Astrocyte (in vitro differentiated cells and primary cell): ENCODE measurements at places on chromosomes 3 and 15.

DNA sequence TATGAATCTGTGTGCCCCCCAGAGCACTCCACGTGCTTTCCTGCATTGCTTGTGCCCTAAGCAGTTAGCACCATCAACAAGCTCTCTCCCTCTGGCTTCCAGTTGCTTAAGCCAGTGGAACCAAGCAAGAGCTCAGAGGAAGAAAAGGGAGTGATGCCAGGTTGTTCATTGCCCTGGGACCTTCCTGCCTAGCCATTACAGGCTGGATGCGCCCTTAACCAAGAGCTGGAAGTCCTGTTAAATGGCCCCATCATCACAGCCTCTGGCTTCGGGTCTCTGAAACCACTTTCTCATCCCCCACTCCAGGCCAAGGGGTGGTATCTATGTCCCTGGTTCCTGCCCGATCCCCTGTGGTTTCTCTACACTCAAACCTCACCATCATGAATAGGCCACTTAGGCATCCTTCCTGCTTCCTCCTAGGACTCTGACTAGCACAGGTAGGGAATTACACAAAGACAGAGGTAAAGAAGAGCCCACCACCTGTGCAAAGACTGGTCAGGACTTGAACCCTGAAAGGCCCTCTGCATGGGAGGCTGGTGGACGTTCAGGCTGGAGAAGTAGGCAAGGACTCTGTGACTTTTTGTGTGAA, 309.5 kb upstream of the TRIM42 start:
- no peak for DNase-seq

DNA sequence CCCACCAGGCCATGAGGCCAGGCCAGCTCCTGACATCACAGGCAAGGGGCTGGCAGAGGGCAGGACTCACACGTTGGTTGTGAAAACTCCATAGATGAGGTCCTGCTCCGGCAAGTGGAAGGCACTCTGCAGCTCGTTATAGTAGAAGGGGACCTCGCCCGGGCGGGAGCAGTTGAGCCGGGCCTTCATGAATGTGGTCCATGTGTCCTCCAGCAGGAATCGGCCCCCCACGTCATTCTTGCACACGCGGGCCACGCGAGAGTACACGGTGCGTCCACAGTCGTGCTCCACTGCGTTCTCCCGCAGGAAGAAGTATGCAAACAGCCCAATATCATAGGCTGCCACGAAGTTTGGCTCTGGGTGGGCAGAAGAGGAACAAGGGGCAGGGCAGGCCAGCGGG, 101.2 kb downstream of the SEMA5B start:
- DNase-seq, result no peak

GRCh38 chr15:37140531-37141058, 40.2 kb upstream of the MEIS2 start:
- DNase-seq, result no peak

- no peak for DNase-seq
These were observed 63.5 kb downstream of the MLH1 start for GRCh38 chr3:37056826-37057225.

- peak; percentile 16 for DNase-seq
These were observed 16.0 kb upstream of the CPEB1 start for GRCh38 chr15:82663186-82663600.

DNA sequence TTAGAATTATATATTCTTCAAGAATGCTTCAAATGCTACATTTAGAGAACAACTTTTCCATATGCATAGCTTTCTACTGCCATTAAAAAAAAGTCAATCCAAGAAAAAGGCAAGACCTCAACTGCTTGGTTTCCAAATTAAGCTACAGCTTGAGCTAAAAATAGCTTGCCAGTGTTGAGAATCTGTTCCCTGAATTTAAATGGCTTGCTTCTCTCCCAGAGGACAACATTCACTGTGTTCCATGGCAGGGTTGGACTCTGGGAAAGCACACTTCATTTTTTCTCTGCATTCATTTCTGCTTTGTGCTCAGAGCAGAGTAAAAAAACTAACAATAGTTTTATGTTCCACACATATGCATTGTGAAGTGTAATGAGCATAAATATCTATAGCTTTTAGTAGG, 50.3 kb upstream of the ACTL6A start:
- no peak for DNase-seq

- no peak for DNase-seq
These were observed 8.3 kb upstream of the PLCH1 start for GRCh38 chr3:155753038-155753639.
